ENCODE measurements at places on chromosomes 3 and 15.

DNA sequence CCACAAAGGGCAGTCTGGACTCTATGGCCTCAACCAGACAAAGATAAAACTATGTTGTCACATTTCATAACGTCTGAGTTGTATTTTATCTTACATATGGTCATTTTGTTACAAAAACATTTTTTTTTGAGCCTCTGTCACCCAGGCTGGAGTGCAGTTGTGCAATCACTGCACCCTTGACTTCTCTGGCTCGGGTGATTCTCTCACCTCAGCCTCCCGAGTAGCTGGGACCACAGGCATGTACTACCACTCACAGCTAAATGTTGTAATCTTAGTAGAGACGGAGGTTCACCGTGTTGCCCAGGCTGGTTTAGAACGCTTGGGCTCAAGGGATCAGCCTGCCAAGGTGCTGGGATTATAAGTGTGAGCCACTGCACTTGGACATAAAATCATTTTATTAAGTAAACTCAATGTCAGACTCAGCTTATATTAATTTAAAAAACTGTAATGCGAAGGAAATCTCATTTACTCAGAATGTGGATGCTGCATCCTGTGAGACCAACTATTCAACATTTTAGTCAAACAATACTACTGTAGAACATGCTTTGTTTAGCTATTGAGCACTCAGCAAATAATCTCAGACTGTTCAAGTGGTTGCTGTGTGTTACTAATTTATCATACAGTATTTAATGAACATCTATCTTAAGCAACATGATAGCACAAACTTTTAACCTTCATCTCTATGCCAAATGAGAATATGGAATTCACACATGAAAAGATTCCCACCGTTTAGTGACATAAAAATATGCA is 209.2 kb downstream of the TBL1XR1 start:
- DNase-seq, result peak; percentile 6

GRCh38 chr3:194389269-194389668 is 9.8 kb downstream of the GP5 start:
- no peak for DNase-seq

- DNase-seq, result no peak
Measured at GRCh38 chr3:48268381-48268935, 27.6 kb downstream of the ZNF589 start.

- no peak for DNase-seq
Measured at GRCh38 chr3:143127801-143128200, 8.2 kb downstream of the CHST2 start.
